ENCODE measurements at places on chromosomes 16 and 17.

DNA sequence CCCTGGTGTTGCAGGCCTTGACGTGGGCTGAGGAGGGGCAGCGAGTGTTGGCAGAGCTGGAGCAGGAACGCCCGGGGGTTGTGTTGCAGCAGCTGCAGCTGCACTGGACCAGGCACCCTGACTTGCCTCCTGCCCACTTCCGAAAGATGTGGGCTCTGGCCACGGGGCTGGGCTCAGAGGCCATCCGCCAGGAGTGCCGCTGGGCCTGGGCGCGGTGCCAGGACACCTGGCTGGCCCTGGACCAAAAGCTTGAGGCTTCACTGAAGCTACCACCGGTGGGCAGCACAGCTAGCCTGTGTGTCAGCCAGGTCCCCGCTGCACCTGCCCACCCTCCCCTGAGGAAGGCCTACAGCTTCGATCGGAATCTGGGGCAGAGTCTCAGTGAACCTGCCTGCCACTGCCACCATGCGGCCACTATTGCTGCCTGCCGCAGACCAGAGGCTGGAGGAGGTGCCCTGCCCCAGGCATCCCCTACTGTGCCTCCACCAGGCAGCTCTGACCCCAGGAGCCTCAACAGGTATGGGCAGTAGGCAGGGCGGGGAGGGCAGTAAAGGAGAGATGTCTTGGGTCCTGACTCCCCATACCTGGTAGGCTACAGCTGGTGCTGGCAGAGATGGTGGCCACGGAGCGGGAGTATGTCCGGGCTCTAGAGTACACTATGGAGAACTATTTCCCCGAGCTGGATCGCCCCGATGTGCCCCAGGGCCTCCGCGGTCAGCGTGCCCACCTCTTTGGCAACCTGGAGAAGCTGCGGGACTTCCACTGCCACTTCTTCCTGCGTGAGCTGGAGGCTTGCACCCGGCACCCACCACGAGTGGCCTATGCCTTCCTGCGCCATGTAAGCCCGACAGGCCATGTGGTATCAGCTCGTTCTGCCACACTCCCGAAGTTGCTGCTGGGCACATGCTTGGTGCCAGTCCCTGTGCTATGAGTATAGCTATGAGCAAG, 5.6 kb downstream of the PLEKHG4 start:
- no peak for DNase-seq

DNA sequence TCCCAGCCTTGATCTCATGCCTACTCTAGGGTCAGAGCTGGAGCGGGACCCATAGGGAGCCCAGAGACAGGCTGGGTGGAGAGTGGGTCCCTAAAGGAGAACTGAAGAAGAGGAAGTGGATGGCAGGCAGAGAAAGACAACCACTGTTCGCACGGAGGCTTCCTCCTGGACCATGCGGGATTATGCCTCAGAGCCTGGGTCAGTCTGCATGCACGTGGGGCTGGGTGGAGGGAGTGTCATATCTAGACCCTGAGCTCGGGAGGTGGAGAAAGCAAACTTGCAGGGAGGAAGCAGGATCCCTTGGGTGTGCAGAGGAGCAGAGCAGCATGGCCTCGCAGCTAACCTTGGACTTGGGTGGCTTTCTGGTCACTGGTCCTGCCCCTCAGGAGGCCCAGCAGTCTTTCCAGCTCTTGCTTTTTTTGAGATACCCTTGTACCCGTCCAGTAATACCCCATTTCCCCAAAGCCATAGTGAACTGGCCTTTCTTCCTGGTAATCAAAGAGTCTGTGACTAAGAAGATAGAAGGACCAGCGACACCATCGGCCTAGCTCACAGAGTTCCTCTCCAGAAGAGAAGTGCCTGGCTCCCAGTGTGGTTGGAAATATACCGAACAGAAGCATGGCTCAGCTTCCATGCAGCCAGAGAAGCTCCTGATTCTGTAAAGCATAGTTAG, 344.2 kb downstream of the CPPED1 start:
- DNase-seq, result peak; percentile 11

GRCh38 chr17:7707446-7707845, 2.4 kb downstream of the EFNB3 start:
- no peak for DNase-seq

GRCh38 chr17:62597920-62598319, 29.6 kb upstream of the MRC2 start:
- no peak for DNase-seq

DNA sequence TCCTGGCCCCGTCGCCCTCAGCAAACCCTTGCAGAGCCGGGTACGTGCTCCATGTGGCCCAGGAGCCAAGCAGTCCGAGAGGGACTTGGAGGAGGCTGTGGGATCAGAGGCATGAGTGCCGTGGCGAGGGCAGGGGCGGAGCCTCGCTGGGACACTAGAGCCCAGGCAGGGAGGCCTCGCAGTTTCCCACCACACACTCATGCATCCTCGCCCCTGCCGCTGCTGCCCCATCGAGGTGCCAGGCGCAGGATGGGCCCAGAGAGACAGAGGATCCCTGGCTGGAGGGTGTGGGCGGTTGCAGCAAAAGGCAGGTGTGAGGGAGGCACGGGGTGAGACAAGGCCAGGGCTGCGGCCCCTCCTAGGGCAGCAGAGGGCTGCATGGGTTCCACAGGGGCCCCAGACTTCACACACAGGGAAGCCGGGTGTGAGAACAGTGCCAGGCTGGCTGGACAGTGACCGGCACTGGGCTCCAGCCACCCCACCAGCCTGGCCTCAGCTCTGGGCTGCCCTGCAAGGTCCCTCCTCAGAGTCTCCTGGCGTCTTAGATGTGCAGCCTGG, 7.7 kb downstream of the BCAR1 start:
- no peak for DNase-seq

DNA sequence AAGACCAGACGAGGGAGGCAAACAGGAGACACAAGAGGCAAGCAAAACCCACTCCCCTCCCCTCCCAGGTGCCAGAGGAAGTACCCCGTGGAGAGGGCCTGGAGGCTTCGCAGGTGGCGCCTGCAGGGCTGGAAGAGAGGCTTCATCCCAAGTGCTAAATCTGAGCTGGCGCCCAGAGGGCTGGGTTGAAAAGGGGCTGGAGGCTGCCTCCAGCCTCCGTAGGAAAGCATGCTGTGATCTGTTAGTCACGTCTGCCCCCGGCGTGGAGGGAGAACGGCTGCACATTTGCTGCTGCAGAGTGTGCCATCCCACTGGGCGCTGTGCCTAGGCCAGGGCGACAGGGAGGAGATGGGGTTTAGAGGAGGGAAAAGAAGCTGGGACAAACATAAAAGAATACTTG, 16.9 kb downstream of the RPH3AL start:
- DNase-seq, result no peak

- peak; percentile 7 for DNase-seq
Observed at GRCh38 chr17:28811651-28812090, 30.9 kb downstream of the FAM222B start.

GRCh38 chr17:8794636-8795035, 4.5 kb downstream of the MFSD6L start:
- DNase-seq, result no peak

DNA sequence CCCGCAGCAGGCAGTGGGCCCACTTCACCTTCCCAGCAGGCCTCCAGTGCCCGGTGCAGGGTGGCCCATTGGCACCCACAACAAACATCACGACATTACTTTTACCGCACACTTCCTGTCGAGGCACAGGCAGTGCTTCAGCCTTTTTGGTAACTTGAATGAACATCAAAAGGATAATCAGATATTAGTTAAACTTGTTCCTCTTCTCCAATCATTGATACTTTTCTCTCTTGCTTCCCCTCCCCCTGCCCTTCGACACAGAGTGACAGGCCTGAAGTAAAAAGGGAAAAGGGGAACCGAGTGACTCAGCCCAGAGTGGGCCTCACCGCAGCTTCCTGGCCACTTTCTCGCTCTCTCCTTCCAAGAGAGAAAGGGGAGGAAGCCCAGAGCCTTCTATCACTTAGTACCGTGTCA, 507.0 kb downstream of the MAF start:
- no peak for DNase-seq

- DNase-seq, result no peak
Observed at GRCh38 chr16:49341706-49342105, 31.9 kb upstream of the C16orf78 start.

GRCh38 chr16:88977018-88977811, at the start of gene CBFA2T3:
CBFA2T3 (minus strand) TSS chr16:88977207; CDS start chr16:88976807, 400 bp downstream.
- DNase-seq, result no peak

GRCh38 chr16:54931120-54932014, 702 bp downstream of the IRX5 start:
- DNase-seq, result peak; percentile 27

GRCh38 chr17:67628580-67629013, 89.1 kb upstream of the NOL11 start:
- no peak for DNase-seq

DNA sequence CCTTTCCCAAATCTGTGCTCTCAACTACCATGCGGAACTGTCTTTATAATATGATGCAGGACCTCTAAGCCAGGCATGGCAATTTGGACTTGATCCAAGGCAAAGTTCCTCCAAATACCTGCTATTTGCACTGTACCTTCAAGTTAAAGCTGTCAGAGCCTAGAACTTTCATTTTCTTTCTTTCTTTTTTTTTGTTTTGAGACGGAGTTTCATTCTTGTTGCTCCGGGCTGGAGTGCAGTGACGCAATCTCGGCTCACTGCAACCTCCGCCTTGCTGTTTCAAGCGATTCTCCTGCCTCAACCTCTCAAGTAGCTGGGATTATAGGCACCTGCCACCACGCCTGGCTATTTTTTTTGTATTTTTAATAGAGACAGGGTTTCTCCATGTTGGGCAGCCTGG, 51.7 kb downstream of the ARHGAP27 start:
- no peak for DNase-seq

- no peak for DNase-seq
Observed at GRCh38 chr17:33013596-33014375, 22.1 kb downstream of the SPACA3 start.

GRCh38 chr17:75692976-75693375, 25.8 kb downstream of the SAP30BP start:
- DNase-seq, result no peak

DNA sequence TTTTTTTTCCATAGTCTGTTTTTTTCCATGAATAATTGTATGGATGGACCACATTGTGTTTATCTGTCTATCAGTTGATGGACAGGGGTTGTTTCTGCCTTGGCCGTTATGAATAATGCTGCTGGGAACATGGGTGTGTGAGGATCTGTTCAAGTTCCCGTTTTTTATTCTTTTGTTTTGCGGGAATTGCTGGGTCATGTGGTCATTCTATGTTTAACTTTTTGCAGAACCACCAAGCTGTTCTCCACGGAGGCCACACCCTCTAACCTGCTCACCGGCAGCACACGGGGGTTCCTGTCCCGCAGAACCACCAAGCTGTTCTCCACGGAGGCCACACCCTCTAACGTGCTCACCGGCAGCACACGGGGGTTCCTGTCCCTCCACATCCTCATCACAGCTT, 5.9 kb upstream of the MSLN start:
- DNase-seq, result no peak

GRCh38 chr17:63136369-63137012, 170.5 kb downstream of the TANC2 start:
- DNase-seq, result no peak

GRCh38 chr16:75230471-75231110, 11.8 kb downstream of the CTRB1 start:
- DNase-seq, result no peak

- DNase-seq, result no peak
Observed at GRCh38 chr17:13005530-13005929, 12.3 kb downstream of the ELAC2 start.

GRCh38 chr17:17751489-17752088, 70.3 kb downstream of the RAI1 start:
- no peak for DNase-seq

GRCh38 chr16:56981729-56982271, 7.6 kb upstream of the NLRC5 start:
- no peak for DNase-seq

GRCh38 chr17:2805961-2806360, 9.7 kb downstream of the RAP1GAP2 start:
- no peak for DNase-seq

DNA sequence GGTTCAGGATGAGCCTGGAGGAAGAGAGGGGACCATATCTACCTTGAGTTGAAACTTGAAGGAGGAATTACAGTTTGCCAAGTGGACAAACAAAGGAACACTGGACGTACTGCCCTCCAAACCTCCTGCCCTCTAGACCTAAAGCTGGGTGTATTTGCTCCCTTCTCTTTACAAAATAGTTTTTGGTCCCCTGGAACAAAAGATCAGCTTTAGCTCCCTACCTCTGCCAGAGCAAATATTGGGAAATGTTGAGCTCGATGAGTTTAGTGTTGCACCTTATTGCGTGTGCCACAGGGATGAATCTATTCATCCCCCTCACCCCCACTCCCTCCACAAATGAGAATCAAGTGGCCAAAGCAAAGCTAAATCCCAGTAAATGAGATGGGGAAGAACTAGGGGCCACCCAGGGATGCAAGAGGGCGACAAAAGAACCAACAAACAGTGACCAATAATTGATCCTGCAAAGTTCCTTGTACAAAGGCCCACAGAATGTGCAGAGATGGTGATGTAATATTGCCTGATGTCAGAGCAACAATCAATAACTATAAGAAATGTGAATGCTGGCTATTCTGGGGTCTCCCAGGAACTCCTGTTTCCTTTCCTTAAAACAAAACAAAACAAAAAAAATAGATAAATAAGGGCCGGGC, 17.2 kb upstream of the TAT start:
- no peak for DNase-seq

- DNase-seq, result no peak
Observed at GRCh38 chr16:3295783-3296182, 9.4 kb downstream of the TIGD7 start.

DNA sequence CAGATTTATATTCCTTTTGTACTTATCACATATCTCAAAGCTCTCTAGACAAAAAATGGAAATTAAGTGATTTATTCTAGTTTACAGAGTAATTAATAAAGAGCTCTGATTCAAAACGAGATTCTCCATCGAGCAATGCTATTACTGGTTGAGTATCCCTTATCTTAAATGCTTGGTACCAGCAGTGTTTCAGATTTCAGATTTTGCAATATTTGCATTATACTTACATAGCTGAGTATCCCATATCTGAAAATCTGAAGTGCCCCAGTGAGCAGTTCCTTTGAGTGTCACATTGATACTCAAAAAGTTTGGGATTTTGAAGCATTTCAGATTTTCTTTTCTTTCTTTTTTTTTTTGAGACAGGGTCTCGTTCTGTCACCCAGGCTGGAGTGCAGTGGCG, 57.4 kb upstream of the STAC2 start:
- DNase-seq, result no peak

- DNase-seq, result no peak
Observed at GRCh38 chr16:17229131-17229530, 241.6 kb downstream of the XYLT1 start.

DNA sequence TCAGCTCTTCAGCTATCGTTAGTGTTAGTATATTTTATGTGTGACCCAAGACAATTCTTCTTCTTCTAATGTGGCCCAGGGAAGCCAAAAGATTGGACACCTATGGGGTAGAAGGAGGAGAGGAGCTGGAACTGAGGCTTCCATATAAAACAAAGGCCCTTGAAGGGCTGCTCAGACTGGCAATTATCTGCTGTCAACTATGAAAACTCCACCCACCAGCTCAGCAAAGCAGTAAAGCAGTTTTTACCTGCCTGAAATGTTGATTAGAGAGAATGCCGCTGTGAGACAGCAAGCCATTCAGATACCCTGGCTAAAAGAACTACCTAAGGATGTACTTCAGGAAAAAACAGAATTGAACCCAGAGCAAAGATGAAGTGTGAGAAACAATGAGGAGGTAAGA, 45.9 kb upstream of the GNAO1 start:
- DNase-seq, result no peak

All from thymus (tissue), 14 donors.